ENCODE measurements at places on chromosomes 7 and 10.

GRCh38 chr10:17179002-17179401 lies 22.5 kb downstream of the TRDMT1 start:
- DNase-seq = peak; percentile 64

DNA sequence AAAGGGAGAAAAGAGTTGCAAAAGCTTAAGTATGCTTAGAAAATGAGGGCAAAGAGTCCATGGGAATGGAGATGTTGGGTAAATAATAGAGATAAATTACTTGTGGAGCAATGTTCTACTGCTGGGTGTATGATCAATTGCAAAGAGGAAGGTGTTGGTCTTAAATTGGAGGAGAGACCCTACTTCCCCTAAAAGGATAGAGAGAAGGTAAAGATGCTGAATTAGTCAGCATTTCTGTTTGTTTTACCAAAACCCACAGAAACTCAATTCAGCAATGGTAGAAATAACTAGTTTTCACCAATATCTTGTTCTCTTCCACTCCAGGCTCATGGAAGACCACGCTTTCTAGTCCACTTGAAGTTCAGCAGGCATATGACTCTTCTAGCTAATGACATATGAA lies 32.1 kb downstream of the ASB4 start:
- DNase-seq = no peak

DNA sequence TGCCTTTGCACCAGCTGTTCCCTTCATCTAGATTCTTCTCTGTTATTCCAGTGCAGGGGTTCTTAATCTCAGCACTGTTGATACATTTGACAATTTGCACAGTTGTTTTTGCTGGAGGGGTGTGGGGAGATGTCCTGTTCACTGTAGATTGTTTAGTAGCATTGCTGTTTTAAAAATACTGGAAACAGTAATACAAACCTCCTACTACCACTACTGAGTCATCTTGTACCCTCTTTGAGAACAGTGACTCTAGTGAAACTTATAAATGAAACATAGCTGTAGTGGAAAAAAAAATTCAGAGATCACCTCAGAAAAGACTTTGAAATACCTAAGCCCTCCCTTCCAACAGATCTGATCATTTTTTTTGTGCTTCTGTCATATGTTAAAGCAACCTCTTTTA lies 154.8 kb upstream of the TMEM196 start:
- DNase-seq = no peak

DNA sequence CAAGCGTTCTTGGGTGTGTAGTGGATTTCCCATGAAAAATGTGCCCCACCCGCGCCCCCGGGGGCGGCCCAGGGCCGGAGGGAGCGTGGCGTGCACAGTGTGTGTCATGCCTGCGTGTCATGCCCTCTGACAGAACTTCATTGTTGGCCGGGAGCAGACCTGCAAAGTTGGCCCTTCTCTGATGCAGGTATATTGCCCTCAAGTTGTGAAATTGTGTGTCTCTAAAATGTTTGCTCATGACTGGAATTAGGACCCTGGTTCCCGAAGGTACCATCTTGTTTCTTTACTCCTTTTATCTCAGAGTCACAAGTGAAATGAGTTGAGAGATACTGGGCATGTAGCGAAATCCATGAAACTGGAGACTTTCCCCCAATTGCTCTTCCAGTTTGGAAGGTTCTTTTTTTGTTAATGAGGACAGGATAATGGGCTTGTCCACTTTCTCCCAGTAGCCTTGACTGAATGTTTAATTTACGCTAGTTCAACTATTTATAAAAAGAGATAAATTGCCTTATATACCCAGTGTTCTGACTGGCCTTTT lies 26.2 kb downstream of the ADK start:
- DNase-seq = no peak

GRCh38 chr7:84339306-84339705 lies 144.7 kb upstream of the SEMA3A start:
- DNase-seq = peak; percentile 60

- no peak for DNase-seq
Measured at GRCh38 chr7:68031180-68031943, 1034.7 kb downstream of the TYW1 start.

DNA sequence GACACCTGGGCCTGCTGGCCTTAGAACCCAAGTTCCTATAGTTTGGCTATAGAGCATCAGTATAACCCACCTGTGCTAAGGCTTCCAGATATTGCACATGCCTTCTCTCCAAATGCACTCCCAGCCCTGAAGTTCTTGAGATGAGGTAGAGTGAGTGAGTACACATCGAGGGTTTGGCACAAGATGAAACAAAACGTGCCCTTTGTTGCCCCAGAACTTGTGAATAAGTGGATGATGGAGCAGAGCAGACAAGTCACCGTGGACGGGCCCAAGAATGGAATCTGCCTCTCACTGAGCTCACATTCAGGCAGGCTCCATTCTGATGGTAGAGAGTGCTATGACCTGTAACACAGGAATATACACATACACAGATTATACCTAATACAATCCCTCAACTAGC lies 73.0 kb upstream of the STK17A start:
- no peak for DNase-seq

- no peak for DNase-seq
Measured at GRCh38 chr10:1567742-1568495, 169.4 kb downstream of the ADARB2 start.

DNA sequence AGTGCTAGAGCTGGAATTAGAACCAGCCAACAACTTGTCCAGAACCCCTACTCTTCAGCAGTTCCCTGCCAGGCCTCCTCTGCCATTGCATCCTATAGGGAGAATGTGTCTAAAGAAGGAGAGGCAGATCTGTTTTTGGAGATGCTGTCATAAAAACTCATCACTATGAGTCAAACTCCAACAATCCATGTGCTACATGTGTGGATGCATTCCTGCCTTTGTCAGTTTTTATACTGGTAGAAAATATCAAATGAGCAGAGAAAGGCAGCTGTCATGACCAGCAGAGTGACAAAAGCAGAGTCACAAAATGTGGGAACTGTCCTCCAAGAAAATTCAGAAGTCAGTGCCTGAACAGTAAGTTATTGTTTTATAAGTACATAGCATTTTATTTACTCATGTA lies 93.0 kb downstream of the ABLIM1 start:
- no peak for DNase-seq

- DNase-seq = no peak
Measured at GRCh38 chr7:139702811-139703486, 74.8 kb downstream of the HIPK2 start.

DNA sequence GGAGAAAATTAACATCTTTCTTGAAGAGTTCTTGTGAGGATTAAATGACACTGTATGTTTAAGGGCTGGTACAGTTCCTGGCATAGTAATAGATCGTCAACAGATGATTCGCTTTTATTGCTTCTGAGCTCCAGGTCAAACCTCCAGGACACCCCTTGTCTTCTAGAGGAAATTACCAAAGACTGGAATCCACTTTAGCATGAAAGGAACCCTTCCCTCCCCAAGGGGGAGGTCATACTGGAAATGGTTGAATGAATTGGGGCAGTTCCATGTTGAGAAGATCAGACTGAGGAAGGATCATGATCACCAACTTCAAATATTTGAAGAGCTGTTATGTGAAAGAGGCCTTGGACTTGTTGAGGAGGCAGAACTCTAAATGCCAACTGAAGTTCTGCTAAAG lies 8.9 kb downstream of the NFE2L3 start:
- DNase-seq = no peak

DNA sequence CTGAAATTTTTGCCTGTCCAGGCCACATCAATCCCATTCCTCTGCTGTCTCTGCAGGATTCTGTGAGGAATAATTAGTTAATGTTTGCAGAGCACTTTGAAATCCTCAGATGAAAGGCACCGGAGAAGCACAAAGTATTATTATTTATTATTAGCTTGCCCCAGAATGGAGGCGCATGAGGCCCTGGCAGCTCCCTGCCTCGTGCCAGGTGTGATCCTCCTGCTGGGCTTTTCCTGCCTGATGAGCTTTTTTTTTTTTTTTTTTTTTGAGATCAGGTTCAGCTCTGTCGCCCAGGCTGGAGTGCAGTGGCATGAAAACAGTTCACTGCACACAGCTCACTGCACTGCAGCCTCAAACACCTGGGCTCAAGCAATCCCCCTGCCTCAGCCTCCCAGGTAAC lies 65.2 kb downstream of the TCF7L2 start:
- no peak for DNase-seq

GRCh38 chr7:120276720-120277119 lies 3.7 kb downstream of the KCND2 start:
- no peak for DNase-seq

GRCh38 chr7:144987686-144988085 lies 151.8 kb upstream of the TPK1 start:
- no peak for DNase-seq

DNA sequence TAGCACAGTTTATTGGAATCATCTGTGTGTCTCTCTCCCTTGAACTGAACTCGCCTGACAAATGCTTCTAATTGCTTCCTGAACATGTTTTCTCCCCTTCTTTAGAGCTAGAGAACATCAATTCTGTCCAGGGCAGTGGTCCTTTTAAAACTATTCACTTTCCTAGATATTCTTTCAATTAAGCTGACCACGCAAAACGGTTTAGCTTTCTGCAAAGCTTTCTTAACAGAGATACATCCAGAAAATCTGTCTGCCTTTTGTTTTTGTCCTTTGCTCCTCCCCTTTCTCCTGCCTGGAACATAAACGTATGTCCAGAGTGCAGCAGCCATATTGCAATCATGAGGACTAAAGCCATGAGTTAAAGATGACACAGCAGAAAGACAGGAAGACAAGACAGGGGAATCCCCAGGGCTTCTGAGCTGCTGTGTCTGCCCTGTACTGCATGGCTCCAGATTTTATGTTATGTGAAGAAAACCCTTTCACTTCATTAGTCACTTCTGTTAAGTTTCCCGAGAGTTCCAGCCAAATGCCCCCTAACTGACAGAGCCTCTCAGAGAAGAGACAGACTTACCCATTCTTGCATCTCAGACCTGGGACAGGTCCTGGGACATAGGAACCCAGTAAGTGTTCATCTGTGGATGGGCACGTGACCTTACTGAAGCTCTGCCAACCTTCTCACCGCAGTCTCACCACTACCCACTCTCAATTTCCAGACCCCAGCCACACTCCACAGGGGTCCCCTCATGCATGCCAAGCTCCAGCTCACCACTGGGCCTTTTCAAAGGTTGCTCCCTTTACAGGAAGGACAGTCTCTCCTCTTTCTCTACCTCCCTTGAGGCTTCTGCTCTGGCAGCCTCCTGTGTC lies 35.0 kb upstream of the CPXM2 start:
- DNase-seq = no peak

- DNase-seq = peak; percentile 45
Measured at GRCh38 chr7:127845522-127846214, 185.6 kb downstream of the LRRC4 start.

DNA sequence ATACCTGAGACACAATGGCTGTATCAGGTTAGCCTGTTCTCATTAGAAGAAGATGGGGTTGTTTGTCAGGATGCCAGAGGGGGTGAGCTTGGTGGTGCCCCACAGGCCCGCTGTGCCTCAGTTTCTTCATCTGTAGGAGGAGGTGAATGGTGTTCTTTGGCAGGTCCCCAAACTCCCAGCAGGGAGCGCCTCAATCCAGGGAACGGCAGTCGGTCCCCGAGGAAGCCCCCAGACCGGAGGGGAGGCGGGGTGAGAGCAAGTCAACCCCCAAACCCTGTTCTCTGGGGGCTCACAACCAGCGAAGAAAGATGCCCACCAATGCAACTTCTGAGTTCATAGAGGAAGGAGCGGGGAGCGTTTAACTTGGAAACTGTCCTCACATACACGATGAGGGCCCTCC lies 16.0 kb downstream of the C10orf105 start:
- DNase-seq = no peak

- DNase-seq = peak; percentile 48
Measured at GRCh38 chr7:83976302-83976701, 218.3 kb downstream of the SEMA3A start.

DNA sequence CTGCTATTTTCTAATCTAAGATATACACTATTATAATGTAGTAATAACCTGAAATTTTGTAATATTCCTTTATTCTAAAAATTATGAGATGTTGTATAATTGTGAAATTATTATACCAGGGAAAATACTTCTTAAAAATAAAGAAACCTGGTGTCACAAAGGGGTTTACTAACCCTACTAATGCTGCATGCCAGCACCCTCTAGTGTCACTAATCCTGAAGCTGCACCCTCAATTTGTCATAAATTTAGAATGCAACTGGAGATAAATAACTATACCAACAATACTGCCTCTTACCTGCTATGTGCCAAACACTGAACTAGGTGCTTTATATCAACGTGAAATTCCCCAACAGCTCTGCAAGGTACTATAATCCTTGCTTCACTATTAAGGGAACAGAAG lies 30.8 kb downstream of the TM9SF3 start:
- peak; percentile 9 for DNase-seq

- DNase-seq = no peak
Measured at GRCh38 chr10:77518241-77518909, 119.2 kb downstream of the KCNMA1 start.

GRCh38 chr7:145088111-145088745 lies 252.4 kb upstream of the TPK1 start:
- DNase-seq = no peak

DNA sequence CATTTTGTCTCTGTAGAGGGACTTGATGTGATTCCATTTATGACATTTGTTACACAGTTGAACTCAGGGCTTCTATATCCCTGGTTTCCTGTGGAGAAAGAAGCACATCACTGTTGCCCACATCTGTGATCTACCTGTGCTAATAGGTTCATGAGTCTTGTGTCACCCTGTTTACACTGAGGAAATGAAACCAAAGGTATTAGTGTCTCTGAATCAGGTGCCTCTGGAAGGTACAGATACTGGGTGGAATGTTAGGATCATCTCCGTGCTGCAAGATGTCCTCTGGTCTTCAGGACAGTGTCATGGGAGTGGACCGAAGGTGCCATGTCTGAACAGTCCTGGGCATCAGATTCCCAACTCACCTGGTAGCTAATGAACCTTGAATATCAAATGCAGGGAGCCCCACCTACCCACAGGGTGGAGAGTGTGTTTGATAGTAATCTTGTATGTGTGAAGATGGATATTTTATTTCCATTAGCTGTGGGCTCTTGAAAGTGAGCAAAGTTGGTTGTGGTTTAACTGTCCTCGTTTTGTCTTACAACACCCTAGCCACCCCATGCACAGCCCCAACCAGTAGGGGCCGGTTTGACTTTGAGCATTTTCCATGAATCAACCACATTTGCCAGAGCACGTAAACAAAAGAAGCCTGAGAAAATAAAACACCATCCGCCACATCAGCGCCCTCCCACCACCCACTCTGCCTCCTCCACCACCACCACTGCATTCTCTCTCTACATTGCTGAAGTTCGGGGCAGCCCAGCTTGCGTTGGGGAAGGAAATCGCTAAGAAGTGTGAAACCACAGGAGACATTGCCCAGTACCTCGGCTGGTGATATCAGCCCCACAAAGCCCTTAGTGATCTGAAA lies 40.7 kb downstream of the TARP start:
- DNase-seq = peak; percentile 72

DNA sequence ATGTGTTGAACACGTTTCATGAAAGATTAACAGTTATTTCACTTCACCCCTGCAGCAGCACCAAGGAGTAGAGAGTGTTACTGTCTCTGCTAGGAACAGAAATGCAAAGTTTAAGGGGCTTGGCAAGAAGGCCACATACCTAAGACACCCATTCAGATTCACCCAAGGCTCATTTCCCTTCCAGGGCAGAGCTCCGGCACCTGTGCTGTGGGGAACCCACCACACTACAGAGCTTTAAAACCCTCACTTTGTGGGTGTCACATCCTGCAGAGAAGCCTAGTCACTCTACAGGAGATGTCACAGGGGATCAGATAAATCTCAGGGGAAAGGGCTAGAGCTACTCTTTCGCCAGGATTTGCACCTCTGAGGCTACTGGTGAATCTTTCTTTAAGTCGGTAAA lies 176.1 kb upstream of the KLF6 start:
- no peak for DNase-seq

- DNase-seq = peak; percentile 63
Measured at GRCh38 chr7:84232646-84233045, 38.1 kb upstream of the SEMA3A start.

- DNase-seq = peak; percentile 40
Measured at GRCh38 chr7:143892527-143893300, 9.3 kb downstream of the TCAF1 start.
